A673 (cell line): ENCODE measurements at places on chromosomes 5 and 9.

DNA sequence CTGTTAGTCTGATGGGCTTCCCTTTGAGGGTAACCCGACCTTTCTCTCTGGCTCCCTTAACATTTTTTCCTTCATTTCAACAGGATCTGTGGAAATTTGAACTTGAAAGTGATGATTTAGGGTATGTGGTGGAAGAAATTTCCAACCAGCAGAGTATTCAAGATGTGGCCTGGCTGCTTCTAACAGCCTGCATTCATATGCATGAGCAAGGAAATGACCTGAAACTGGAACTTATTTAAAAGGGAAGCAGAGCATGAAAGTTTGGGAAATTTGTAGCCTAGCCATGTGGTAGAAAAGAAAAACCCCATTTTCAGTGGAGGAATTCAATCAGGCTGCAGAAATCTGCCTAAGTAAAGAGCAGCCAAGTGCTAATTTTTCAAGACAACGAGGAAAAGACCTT lies 41.7 kb downstream of the UNC13B start:
- no peaks in the 10 kb centered on the region for H3K4me1 ChIP-seq
- no peak for DNase-seq
- no peak overlapping the region for H3K4me3 ChIP-seq
- no peak overlapping the region for H3K27ac ChIP-seq

GRCh38 chr9:121840838-121841760 lies 189.7 kb downstream of the DAB2IP start:
- H3K36me3 ChIP-seq: no peaks in the 10 kb centered on the region
- H3K27ac ChIP-seq: no peak overlapping the region
- no peak for DNase-seq
- H3K4me3 ChIP-seq: no peak overlapping the region
- H3K27me3 ChIP-seq: no peaks in the 10 kb centered on the region

DNA sequence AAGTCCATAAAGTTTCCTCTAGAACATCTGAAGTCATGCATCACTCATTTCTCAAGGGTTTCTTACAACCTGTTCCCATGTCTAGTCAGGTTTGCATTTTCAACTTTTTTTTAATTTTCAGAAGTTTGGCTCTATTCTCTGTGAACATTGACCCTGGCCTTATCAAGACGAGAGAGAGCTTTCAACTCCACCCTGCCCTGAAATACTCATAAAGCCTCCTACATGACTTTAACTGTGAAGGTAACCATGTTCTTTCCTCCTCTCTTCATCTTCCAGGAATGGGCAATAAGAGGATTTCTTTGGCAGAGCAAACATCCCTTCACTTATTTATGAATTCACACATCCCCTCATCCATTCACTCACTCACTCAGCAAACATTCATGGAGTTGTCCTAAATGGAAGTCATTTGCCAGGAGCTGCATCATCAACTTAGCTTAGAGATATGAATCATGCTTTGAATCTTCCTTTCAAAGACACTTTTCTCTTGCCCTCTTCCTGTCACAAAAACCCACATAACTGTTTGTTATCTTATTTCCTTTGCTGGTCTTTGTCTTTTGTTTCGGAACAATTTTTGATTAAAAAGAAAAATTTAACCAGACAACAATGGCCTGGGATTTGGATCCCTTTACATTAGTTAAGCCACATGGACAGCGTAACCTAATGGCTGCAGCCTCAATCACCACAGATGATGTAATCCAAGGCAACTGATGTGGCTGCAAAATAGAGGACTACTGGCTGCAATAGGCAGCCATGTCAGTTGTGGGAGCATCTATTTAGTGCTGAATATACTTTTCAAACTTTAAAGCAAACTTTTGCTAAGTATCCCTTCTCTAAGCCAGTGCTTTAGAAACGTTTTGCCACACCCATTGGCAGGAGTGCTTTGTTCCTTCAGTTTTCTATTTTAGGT lies 43.0 kb upstream of the GNAQ start:
- no peaks in the 10 kb centered on the region for H3K27me3 ChIP-seq
- no peaks in the 10 kb centered on the region for H3K36me3 ChIP-seq
- DNase-seq: no peak
- H3K27ac ChIP-seq: no peak overlapping the region
- no peak overlapping the region for H3K4me3 ChIP-seq
- H3K4me1 ChIP-seq: no peaks in the 10 kb centered on the region

DNA sequence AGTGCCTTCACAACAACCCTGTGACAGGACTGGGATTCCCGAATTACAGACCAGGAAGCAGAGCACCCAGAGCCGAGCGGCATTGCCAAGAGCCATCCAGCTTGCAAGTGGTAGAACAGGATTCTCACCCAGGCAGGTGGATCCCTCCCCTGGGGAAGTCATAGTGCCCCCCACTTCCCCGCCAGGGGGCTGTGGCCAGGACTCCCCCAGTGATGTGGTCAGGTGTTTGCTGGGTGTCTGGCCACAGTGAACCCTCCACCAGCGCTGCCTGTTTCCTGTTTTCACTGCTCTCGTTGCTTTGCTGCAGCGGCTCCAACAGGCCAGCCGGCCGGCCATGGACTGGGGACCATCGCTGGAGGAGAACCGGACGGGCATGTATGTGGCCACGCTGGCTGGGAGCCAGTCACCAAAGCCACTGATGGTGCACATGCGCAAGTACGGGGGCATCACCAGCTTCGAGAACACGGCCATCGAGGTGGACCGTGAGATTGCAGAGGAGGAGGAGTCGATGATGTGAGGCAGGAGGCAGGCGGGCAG lies 19.3 kb downstream of the SLC6A7 start:
- no peak for DNase-seq
- no peaks in the 10 kb centered on the region for H3K4me1 ChIP-seq
- no peaks in the 10 kb centered on the region for H3K36me3 ChIP-seq
- H3K4me3 ChIP-seq: no peak overlapping the region

- H3K27me3 ChIP-seq: no peaks in the 10 kb centered on the region
- no peaks in the 10 kb centered on the region for H3K4me1 ChIP-seq
- H3K4me3 ChIP-seq: no peak overlapping the region
- DNase-seq: no peak
- H3K36me3 ChIP-seq: no peaks in the 10 kb centered on the region
These were observed 42.2 kb upstream of the ADAMTS2 start for GRCh38 chr5:179387151-179388110.

GRCh38 chr9:108386032-108386431 lies 469.8 kb downstream of the ACTL7B start:
- DNase-seq: no peak
- no peaks in the 10 kb centered on the region for H3K4me1 ChIP-seq
- H3K27ac ChIP-seq: no peak overlapping the region
- H3K27me3 ChIP-seq: no peaks in the 10 kb centered on the region
- no peaks in the 10 kb centered on the region for H3K36me3 ChIP-seq

- no peak for DNase-seq
- no peaks in the 10 kb centered on the region for H3K36me3 ChIP-seq
- no peaks in the 10 kb centered on the region for H3K4me1 ChIP-seq
- H3K27me3 ChIP-seq: peaks cover 100% of the 10 kb centered on the region
These were observed 3.3 kb downstream of the TLX3 start for GRCh38 chr5:171312129-171312974.

DNA sequence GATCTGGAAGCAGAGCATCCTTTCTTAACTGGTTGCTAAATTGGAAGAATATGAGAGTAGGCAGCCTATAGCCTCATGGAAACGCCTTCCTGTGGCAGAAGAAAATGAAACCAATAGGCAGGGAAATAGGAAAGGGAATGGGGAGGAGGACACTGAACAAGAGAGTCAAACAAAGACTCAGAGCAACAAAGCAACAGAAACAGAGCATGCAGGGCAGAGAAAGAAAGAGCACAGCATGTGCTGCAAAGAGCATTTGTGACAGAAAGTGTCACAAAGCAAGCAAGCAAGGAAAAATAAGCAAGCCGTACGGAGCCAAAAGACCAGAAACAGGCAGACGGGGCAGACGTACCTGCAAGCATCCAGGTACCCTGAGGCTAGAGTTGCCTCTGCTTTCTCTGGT lies 123.1 kb downstream of the RAPGEF6 start:
- H3K27me3 ChIP-seq: no peaks in the 10 kb centered on the region
- H3K36me3 ChIP-seq: peaks cover 10% of the 10 kb centered on the region
- no peak overlapping the region for H3K27ac ChIP-seq
- no peak for DNase-seq

GRCh38 chr5:169011009-169011408 lies 289.9 kb downstream of the SLIT3 start:
- no peaks in the 10 kb centered on the region for H3K36me3 ChIP-seq
- no peak overlapping the region for H3K4me3 ChIP-seq
- no peak for DNase-seq
- no peaks in the 10 kb centered on the region for H3K4me1 ChIP-seq
- H3K27me3 ChIP-seq: peaks cover 55% of the 10 kb centered on the region
- no peak overlapping the region for H3K27ac ChIP-seq

GRCh38 chr5:144481861-144482260 lies 311.2 kb downstream of the KCTD16 start:
- DNase-seq: no peak
- no peak overlapping the region for H3K4me3 ChIP-seq
- H3K36me3 ChIP-seq: no peaks in the 10 kb centered on the region
- H3K27ac ChIP-seq: no peak overlapping the region
- H3K27me3 ChIP-seq: no peaks in the 10 kb centered on the region
- no peaks in the 10 kb centered on the region for H3K4me1 ChIP-seq
